ENCODE measurements at places on chromosomes 16 and 17. TPM values are rescaled to one million over a fixed set of nuclear protein-coding genes. Genes with fewer than 3 reads are reported as not detected.

- peak; percentile 79 for DNase-seq
These were observed 11.2 kb upstream of the PLEKHG4 start for GRCh38 chr16:67268136-67268579.

DNA sequence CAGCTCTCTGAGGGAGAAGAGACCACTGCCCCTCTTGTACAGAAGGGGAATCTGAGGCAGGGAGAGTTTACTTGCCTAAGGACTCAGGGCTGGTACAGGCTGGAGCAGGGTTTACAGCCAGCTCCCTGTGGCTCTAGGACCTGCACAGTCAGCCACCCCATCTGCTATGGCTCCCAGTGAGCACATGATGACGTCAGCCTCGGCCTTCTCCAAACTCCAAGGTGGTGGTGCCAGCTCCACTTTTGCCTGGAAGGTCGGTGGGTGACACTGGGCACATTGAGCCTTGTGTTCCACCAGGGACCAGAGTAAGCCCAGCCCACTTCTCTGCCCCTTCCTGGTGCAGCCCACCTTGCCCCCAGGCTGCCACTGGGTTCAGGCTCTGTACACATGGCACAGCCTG is 202.2 kb downstream of the ENGASE start:
- DNase-seq = no peak

GRCh38 chr17:19306160-19307111 is 56.1 kb downstream of the B9D1 start:
- no peak for DNase-seq

The CCL7 gene
- not detected for total RNA-seq

- no peak for DNase-seq
These were observed 135.8 kb downstream of the FOXL1 start for GRCh38 chr16:86714166-86714565.

Measured in aorta (tissue), 5 donors.